ENCODE measurements at places on chromosomes 6 and 20.

DNA sequence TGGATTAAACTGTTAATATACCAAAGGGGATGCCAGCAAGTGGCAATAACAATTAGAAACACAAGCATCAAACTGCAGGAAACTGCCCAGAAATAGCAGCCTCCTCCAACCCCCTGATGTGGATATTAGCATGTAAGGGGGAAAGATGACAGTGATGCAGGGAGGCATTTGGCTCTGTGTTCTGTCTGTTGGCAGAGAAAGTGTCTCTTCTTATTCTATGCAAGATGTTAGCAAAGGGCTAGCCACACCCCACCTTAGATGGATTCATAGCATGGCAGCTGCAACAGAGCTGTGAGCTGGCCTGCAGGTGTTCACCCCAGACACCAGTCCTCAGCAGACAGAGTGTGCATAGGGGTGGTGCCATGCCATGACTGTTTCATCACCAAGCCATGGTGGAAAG is 38.0 kb downstream of the SCP2D1 start:
- DNase-seq, result no peak

- no peak for DNase-seq
These were observed 99.1 kb downstream of the HIVEP2 start for GRCh38 chr6:142845624-142846458.

GRCh38 chr6:133169901-133170300 is 71.3 kb upstream of the EYA4 start:
- DNase-seq, result no peak

DNA sequence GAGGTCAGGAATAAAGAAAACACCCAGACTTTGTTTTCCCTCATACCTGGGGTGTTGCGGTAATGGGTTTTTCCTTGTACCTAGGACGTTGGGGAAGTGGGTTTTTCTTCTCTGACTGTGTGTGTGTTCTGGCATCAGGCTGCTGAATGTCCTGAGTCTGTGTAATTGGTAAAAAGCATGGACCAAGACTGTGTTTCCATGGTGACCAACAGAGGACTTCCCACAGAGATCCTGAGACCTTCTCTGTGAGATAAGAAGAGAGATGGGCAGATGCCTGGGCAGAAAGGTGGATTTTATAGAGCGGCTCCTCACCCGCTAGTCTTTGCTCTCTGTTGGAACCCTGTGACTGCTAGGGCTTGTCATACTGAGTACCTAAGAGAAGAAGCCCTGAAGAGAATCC is 135.4 kb upstream of the GGTLC1 start:
- no peak for DNase-seq

DNA sequence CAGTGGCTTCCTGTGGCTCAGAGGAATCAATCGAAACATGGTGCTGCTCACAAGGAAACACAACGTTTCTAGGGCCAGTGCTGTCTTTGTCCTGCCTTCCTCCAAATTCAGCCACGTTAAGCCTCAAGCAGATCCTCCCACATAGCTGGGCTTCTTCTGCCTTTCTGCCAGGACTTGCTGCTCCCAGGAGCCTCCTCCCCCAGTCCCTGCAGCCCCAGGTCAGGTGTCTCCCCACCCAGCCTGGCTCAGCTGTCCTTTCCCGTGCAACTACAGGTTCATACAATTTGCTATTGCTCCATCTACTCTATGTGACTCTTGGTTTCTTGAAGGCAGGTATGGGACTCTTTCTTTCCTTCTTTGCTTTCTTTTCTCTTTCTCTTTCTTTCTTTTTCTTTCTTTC is 215.3 kb upstream of the RNF24 start:
- no peak for DNase-seq

DNA sequence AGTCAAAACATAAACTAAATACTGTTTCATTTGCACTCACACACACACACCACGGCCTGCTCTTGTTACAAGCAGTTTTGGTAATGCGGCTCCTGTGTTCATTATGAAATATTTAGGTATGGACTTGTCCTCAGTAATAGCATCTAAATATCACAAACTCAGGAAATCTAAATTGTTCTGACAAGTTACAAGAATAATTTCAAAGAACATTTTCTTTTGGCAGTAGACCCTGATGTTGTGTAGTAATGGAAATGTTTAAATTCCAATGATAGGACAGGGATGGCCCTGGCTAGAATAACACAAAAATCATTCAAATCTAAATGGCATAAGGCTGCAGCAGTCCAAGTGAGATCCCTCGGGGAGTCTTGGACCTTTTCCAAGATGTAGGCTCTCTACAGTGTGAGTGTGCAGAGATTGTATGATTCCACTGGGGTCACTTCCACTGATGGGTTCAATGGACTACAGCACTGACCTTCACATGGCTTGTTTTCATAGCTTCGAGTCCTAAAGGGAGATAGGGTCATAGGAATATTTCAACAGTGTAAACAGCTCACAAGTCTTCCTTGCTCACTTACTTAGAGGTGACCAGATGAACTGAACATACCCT is 210.6 kb upstream of the PLCB4 start:
- DNase-seq, result no peak

DNA sequence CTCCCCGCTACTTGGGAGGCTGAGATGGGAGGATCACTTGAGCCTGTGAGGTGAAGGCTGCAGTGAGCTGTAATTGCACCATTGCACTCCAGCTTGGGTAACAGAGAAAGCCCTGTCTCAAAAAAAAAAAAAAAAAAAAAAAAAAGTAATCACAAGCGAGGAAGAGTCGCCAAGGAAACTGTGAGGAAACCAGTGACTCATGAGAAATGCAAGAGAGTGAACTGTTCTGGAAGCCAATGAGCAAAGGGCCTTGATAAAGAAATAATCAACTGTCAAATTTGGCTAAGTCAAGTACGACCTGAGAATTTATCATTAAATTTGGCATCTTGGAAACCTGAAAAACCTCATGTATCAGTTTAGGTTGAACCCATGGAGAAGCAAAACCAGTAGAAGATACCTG is 16.1 kb upstream of the LAMP5 start:
- DNase-seq, result no peak

DNA sequence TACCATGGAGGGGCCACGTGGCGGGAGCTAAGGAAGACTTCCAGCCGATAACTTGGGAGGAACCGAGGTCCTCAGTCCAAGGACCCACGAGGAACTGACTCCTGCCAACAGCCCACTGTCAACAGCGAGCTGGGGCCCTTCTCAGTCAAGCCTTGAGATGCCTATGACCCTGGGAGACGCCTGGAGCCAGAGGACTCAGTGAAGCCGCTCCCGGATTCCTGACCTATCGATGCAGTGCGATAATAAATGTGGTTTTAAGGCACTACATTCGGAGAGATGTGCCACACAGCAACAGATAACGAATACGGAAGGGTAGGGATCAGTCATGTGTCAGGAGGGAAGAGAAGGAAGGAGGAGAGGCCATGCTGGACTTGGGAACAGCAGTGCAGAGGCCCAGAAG is 208.5 kb downstream of the NFATC2 start:
- DNase-seq, result no peak

DNA sequence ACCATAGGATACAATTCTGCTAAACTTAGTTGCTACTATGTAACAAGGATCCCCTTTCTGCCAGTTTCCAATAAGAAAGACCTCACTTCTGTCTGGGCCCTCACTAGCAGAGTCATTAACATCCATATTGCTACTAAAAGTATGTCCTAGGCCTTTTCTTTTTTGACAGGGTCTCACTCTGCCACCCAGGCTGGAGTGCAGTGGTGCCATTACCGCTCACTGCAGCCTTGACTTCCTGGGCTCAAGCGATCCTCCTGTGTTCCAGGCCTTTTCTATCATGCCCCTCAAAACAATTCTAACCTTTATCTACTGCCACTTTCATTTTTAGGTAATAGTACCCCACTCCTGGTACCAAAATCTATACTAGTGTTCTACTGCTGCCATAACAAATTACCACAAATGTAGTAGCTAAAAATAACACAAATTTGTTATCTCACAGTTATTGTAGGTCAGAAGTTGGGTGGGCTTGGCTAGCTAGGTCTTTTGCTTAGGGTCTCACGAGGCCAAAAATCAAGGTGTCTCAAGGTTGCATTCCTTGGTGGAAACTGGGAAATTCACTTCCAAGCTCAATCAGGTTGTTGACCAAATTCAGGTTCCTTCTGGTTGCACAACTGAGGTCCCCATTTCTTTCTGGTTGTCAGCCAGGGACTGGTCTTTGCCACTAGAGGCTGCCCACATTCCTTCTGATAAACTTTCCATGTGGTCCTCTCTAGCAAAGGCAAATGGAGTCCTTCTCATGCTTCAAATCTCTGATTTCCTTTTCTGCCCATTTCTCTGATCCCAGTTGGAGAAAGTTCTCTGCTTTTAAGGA is 3.0 kb downstream of the CSNK2A1 start:
- DNase-seq, result no peak

DNA sequence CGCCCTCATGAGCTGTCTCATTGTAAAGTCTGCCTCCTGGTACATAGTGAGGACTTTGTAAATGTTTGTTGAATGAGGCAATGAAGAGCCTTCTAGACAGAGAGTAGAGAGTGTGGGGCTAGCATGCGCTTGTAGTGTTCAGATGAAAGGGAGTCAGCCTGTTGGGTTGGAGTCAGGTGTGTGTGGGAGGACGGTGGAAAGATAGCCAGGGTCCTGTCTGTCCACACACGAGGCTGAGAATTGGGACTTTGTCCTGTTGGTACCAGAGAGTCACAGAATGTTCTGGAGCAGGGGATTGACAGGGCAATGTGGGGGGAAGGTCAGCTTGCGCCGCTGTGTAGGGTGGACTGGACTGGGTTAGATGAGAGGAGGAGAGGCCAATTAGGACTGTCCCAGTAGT is 58.6 kb downstream of the RIOK1 start:
- no peak for DNase-seq

DNA sequence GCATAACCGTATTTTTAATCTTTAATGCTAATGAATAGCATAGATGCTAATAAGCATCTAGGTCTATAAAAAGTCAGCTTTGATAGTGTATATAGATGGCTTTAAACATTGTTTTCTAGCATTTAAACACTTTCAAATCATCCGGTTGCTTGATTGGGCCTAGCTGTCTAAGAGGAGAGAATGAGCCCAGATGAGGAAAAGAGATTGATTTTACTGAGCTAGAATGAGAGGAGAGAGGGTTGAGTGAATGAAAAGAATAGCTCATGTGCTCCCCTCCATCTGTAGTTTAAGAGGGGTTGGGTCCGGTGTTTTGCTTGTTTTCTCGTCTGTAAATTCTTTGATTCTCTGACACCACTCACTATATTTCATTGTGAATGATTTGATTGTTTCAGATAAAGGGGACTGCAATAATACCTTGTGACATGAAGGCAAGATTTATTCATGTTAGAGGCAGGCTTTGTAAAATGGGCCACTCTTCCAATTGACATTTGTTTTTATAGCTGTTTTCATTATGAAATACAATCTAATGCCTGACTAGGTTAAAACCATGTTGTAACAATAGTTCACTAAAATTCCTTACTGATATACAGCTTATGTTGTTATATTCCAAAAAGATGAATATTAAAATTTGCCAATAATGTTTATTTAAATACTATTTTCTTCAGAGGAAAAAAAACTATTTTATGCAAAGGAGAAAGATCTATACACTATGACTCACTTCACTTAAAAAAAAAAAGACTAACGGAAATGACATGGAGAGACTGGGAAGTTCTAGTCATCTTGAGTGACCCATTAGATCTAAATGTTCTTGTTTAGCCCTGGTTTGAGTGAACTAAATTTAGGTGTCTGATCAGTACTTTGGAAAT is 3.2 kb downstream of the PTPN1 start:
- DNase-seq, result no peak

GRCh38 chr20:14963262-14963663 is 625.9 kb upstream of the FLRT3 start:
- DNase-seq, result no peak

Data from stimulated activated CD8-positive, alpha-beta memory T cell treated with anti-CD3 and anti-CD28 coated beads, Interleukin-4, amount 100 ng/mL, for 4 hours (primary cell).